Activated naive CD8-positive, alpha-beta T cell treated with anti-CD3 and anti-CD28 coated beads, Interleukin-2, amount 10 ng/mL, durations not matched to agents 7 days and 5 days (primary cell): ENCODE measurements at places on chromosomes 3 and 15. TPM values are rescaled to one million over a fixed set of nuclear protein-coding genes. Genes with fewer than 3 reads are reported as not detected.

GRCh38 chr3:111763001-111763471 is 96.0 kb upstream of the PHLDB2 start:
- no peak overlapping the region for H3K4me3 ChIP-seq
- no peaks in the 10 kb centered on the region for H3K36me3 ChIP-seq
- DNase-seq, result no peak
- no peaks in the 10 kb centered on the region for H3K4me1 ChIP-seq
- no peaks in the 10 kb centered on the region for H3K27me3 ChIP-seq
- no peak overlapping the region for H3K27ac ChIP-seq

DNA sequence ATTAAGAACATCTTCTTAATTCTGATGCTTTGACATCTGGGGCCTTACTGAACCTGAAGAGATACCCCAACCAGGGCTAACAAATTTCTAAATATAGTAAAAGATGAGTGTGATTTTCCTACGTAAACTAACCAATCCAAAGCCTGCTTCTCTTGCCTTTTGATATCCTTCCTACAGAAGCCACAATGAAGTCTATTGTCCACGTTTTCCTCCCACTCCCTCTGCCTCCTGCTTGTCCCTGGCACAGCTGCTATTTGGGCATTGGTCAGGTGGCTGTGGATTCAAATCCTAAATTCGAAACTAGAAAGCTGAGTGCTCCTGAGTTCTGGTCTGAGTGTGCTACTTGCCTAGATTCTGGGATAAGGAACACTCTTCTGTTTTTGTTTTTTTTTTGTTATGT is 17.4 kb upstream of the MKRN3 start:
- H3K36me3 ChIP-seq, result no peaks in the 10 kb centered on the region
- H3K27me3 ChIP-seq, result peaks cover 2% of the 10 kb centered on the region
- H3K4me1 ChIP-seq, result no peaks in the 10 kb centered on the region
- DNase-seq, result no peak
- H3K4me3 ChIP-seq, result no peak overlapping the region

- H3K4me3 ChIP-seq, result no peak overlapping the region
- H3K27ac ChIP-seq, result peak overlapping the region; percentile 66
- peaks cover 15% of the 10 kb centered on the region for H3K4me1 ChIP-seq
- DNase-seq, result no peak
- H3K36me3 ChIP-seq, result peaks cover 17% of the 10 kb centered on the region
- H3K27me3 ChIP-seq, result no peaks in the 10 kb centered on the region
Observed at GRCh38 chr3:114333180-114333922, 39.5 kb downstream of the TIGIT start.

DNA sequence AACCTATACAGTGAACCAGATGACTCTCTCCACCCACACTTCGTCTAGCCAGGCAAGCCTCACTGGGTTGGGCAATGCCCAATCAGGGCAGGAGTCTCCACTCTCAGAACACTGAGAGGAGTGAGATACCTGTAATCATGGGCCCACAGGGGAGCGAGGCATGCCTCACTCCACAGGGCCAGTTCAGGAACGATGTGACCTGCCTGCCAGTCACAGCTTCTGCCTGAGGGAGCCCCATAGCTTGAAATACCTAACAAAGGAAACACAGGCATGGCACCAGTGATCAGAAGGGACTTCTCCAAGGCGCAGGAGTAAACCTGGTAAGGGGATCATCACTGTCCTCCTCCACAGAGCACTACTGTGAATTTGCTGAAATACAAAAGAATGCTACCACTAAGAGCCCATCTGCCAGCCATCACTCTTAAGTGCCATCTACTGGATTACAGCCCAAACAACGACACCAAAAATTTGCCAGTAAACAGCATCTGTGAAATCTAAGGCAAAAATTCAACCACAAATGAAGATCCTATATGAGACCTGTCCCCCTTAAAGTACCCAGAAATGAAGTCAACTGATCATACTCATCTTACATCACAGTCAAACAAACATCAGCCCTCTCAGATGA is 689.9 kb upstream of the SEMA6D start:
- no peak overlapping the region for H3K27ac ChIP-seq
- H3K36me3 ChIP-seq, result no peaks in the 10 kb centered on the region
- H3K4me1 ChIP-seq, result no peaks in the 10 kb centered on the region

DNA sequence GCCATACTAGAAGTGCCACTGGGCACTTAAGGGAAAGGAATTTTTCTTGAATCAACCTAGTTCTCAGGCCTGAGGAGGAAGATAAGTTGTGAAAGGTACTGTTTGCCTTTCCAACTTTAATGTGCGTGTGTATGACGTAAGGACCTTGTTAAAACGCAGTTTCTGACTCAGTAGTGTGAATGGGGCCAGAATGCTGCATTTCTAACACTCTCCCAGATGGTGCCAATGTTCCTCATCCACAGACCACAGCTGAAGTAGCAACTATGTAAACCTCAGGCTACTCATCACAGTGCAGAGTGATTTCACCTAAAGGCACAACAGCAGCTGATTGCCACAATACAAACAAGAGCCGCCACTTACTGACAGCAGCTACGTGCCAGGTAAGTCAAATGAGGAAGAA is 103.6 kb downstream of the OTOL1 start:
- no peaks in the 10 kb centered on the region for H3K36me3 ChIP-seq
- no peak for DNase-seq
- H3K27ac ChIP-seq, result no peak overlapping the region

GRCh38 chr3:97269202-97269601 is 454.8 kb downstream of the EPHA6 start:
- H3K27ac ChIP-seq, result no peak overlapping the region
- H3K4me3 ChIP-seq, result no peak overlapping the region
- no peaks in the 10 kb centered on the region for H3K27me3 ChIP-seq
- no peak for DNase-seq
- H3K36me3 ChIP-seq, result no peaks in the 10 kb centered on the region

GRCh38 chr15:101368086-101368780 is 73.2 kb upstream of the SNRPA1 start:
- no peak for DNase-seq
- H3K27me3 ChIP-seq, result peaks cover 9% of the 10 kb centered on the region
- H3K27ac ChIP-seq, result no peak overlapping the region
- peaks cover 1% of the 10 kb centered on the region for H3K4me1 ChIP-seq

- no peak for DNase-seq
- H3K4me1 ChIP-seq, result no peaks in the 10 kb centered on the region
- no peak overlapping the region for H3K27ac ChIP-seq
- peaks cover 2% of the 10 kb centered on the region for H3K27me3 ChIP-seq
- no peak overlapping the region for H3K4me3 ChIP-seq
Observed at GRCh38 chr3:42960786-42961185, 18.3 kb upstream of the GASK1A start.

- no peak overlapping the region for H3K27ac ChIP-seq
- H3K4me3 ChIP-seq, result no peak overlapping the region
- no peaks in the 10 kb centered on the region for H3K36me3 ChIP-seq
- H3K27me3 ChIP-seq, result peaks cover 8% of the 10 kb centered on the region
- DNase-seq, result no peak
Observed at GRCh38 chr3:38542401-38543298, 46.5 kb downstream of the EXOG start.

DNA sequence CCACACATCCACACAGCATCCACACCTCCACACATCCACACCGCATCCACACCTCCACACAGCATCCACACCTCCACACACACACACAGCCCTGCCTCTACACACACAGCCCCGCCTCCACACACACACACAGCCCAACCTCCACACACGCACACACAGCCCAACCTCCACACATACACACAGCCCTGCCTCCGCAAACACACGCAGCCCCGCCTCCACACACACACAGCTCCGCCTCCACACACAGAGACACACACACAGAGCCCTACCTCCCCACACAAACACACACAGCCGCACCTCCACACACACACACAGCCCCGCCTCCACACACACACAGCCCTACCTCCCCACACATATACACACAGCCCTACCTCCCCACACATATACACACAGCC is 4.7 kb downstream of the MESP1 start:
- H3K4me3 ChIP-seq, result no peak overlapping the region
- no peak overlapping the region for H3K27ac ChIP-seq
- H3K36me3 ChIP-seq, result peaks cover 2% of the 10 kb centered on the region
- H3K4me1 ChIP-seq, result peaks cover 2% of the 10 kb centered on the region
- peaks cover 9% of the 10 kb centered on the region for H3K27me3 ChIP-seq
- DNase-seq, result no peak

GRCh38 chr3:39141171-39141995 is 12.0 kb downstream of the CSRNP1 start:
- H3K27ac ChIP-seq, result peak overlapping the region; percentile 30
- no peak overlapping the region for H3K4me3 ChIP-seq
- H3K4me1 ChIP-seq, result peaks cover 14% of the 10 kb centered on the region
- H3K36me3 ChIP-seq, result peaks cover 26% of the 10 kb centered on the region
- H3K27me3 ChIP-seq, result no peaks in the 10 kb centered on the region
- no peak for DNase-seq

- no peak overlapping the region for H3K27ac ChIP-seq
- DNase-seq, result peak; percentile 56
- H3K4me3 ChIP-seq, result no peak overlapping the region
- peaks cover 21% of the 10 kb centered on the region for H3K27me3 ChIP-seq
- H3K36me3 ChIP-seq, result no peaks in the 10 kb centered on the region
Observed at GRCh38 chr3:98657457-98657856, 64.0 kb upstream of the CPOX start.

- no peak overlapping the region for H3K4me3 ChIP-seq
- H3K27ac ChIP-seq, result no peak overlapping the region
- H3K27me3 ChIP-seq, result no peaks in the 10 kb centered on the region
- no peaks in the 10 kb centered on the region for H3K4me1 ChIP-seq
- DNase-seq, result no peak
Observed at GRCh38 chr3:58524326-58524888, 12.6 kb downstream of the ACOX2 start.

DNA sequence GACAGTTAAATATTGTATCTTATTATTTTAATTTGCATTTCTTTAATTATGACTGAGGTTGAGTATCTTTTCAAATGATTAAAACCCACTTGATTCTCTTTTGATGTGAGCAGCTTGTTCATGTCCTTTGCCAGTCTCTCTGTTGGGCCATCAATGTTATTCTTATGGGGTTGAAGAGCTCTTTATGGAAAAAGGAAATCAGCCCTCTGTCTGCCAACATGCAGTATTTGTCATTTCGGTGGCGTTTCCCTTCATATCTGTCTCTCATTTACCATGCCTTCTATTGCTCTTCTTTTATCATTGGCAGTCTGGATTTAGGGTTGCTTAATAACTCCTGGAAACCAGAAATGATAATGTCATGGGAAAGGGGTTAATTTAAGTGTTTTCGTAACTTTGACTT is 340.7 kb upstream of the DNAJC19 start:
- no peak for DNase-seq
- H3K27ac ChIP-seq, result no peak overlapping the region
- H3K4me3 ChIP-seq, result no peak overlapping the region
- no peaks in the 10 kb centered on the region for H3K36me3 ChIP-seq

DNA sequence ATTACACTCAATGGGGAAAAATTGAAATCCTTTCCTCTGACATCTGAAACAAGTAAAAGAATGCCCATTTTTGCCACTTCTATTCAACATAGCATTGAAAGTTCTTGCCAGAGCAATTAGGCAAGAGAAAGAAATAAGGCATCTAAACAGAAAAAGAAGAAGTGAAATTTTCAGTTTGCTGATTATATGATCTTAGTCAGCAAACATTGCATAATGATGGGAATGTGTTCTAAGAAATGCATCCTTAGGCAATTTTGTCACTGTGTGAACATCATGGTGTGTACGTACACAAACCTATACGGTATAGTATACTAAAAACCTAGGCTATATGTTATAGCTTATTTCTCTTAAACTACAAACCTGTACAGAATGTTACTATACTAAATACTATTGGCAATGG is 278.0 kb downstream of the CGGBP1 start:
- peaks cover 9% of the 10 kb centered on the region for H3K27me3 ChIP-seq
- DNase-seq, result no peak
- H3K27ac ChIP-seq, result no peak overlapping the region

DNA sequence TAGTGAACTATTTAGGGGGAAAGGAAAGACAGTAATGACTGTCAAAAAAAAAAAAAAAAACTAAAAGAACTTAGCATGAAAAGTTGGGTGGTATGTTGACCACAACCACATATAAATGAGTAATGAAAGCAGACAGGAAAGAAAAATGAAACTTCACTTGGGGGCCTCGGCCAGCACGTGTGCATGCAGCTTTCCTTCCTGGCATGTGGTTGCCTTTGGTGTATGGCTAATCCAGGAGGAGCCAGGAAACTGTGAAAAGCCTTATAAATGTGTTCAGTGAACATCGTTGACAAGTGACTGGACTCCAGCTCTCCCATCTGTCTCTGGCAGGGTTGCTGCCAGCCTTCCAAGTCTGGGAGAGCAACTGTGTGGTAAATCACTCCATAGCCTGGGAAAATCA is 195.1 kb downstream of the DTWD1 start:
- H3K4me3 ChIP-seq, result peak overlapping the region; percentile 34
- no peak overlapping the region for H3K27ac ChIP-seq
- peaks cover 11% of the 10 kb centered on the region for H3K4me1 ChIP-seq
- H3K27me3 ChIP-seq, result peaks cover 8% of the 10 kb centered on the region
- DNase-seq, result no peak

- no peak overlapping the region for H3K4me3 ChIP-seq
- H3K4me1 ChIP-seq, result no peaks in the 10 kb centered on the region
- no peak overlapping the region for H3K27ac ChIP-seq
- no peaks in the 10 kb centered on the region for H3K27me3 ChIP-seq
- H3K36me3 ChIP-seq, result no peaks in the 10 kb centered on the region
Observed at GRCh38 chr3:85808755-85809154, 850.0 kb downstream of the CADM2 start.

DNA sequence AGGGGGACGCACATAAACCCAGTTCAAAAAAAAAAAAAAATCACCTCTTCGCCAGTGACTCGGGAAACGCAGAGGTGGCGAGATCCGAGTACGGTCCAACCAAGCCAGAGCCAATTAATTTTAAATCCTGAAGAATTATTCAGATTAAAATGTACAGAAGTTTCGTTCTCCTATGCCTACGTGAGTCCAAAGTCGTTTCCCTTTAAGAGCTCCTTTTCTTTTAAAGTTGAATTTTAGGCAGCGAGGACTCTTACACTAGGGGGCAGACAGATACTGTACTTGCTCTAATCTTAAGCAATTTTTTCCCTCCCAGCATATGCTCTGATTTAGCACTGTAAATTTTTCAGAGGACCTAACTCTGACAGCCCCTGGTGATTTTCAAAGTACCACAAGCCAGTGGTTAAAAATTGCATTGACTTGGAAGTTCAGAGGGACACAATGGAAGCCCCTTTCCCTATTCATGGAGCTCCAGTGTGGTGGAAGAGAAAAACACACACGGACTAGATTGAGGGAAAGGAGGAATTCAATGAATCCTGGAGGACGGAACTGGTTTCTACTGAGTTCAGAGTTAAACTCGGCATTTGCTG is 3.3 kb upstream of the NR2F2 start:
- DNase-seq, result no peak
- peaks cover 83% of the 10 kb centered on the region for H3K27me3 ChIP-seq
- peaks cover 5% of the 10 kb centered on the region for H3K36me3 ChIP-seq
- peak overlapping the region; percentile 23 for H3K27ac ChIP-seq
- peaks cover 14% of the 10 kb centered on the region for H3K4me1 ChIP-seq

The SLC22A13 gene
- 0.57 TPM for total RNA-seq

The GOLGA8G gene
- not detected for total RNA-seq

The SNX33 gene
- 2.1 TPM for total RNA-seq

The GABRB3 gene
- total RNA-seq, result not detected

The CKMT1A gene
- not detected for total RNA-seq

The CA12 gene
- not detected for total RNA-seq

The ADAMTS9 gene
- total RNA-seq, result not detected

The TMC3 gene
- total RNA-seq, result not detected

The POLQ gene
- 22.3 TPM for total RNA-seq

The CHCHD4 gene
- 11.9 TPM for total RNA-seq

The SLC6A6 gene
- total RNA-seq, result 39.8 TPM

The WDR76 gene
- 71.4 TPM for total RNA-seq

The DNAJA4 gene
- total RNA-seq, result 26.0 TPM
